Activated naive CD4-positive, alpha-beta T cell treated with anti-CD3 and anti-CD28 coated beads, Interleukin-2, amount 10 ng/mL, durations not matched to agents 7 days and 5 days (primary cell): ENCODE measurements at places on chromosomes 13 and 19.

- DNase-seq, result peak; percentile 90
Observed at GRCh38 chr19:12782424-12783290, 7.3 kb upstream of the HOOK2 start.

DNA sequence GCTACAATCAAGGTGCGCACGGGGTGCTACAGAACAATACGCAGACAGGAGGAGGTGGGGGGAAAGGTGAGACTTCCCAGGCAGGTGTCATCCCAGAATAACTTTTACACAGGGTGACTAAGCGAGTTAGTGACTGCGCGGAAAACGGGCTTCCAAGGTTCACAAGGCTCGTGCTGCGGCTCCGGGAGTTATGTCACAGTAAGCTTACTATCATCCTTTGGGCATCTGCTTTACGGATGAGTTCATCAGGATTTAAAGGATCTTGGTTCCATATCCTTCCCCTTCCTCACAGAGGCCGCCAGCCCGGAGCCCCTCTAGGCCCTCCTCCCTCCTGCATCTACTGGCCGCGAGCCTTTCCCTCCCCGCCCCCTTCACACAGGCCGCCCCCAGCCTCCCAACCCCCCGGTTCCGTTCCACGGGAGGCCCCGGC, 474 bp upstream of the IFT88 start:
- no peak for DNase-seq

DNA sequence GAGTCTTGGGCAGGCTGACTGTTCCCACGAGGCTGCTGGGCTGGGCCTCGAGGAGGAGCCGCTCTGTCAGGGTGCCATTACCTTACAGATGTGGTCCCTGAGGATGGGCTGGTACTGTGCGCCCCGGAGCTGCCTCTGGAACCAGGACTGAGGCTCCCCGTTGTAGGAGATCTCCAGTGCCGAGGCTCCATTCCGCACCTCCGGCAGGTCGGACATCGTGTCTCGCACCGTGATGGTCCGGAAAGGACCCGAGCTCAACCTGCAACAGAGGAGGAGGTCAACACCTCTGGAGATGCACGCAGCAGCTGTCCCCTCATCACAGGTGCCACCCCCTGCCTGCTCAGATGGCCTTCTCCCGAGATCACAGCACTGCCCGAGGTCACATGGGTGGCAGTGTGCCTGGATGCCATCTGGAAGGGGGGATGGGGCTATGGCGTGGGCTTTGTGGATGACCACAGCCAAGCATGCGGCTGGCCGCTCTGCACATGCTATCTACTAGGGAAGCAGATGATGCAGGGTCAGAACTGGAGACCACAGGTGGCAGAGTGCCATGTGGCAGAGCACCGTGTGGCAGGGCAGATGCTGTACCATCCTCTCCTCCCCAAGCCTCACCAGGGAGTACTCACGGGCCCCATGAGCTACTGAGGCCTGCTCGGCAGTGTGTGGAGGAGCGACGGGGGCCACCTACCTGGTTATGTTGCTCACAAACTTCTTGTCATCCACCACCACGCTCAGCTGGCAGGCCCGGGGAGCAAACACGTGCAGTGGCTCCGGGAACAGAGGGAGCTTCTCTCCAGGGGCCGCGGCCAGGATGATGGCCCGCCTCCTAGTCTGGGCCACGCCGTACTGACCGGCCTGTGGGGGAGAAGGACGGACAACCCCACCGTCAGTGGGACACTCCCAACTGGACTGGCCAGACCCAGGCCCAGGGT, 18.3 kb upstream of the EIF3G start:
- DNase-seq, result no peak

DNA sequence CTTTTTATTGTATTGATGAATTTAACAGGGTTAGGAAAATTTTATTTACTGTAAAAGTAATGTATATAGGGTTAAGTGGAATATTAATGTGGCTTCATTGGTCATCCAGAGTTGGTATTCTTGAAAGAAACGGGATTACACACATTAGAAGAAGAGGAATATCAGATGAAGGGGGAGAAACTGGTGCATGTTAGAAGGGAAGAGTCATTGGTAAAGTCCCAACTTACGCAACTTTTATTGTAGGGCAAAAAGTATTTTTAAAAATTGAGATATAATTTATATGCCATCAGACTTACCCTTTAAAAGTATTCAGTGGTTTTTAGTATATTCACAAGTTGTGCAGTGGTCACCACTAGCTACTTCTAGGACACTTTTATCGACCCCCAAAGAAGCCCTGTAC, 47.3 kb downstream of the DNAJC3 start:
- no peak for DNase-seq

GRCh38 chr19:18109341-18109732, 11.8 kb downstream of the MAST3 start:
- no peak for DNase-seq

DNA sequence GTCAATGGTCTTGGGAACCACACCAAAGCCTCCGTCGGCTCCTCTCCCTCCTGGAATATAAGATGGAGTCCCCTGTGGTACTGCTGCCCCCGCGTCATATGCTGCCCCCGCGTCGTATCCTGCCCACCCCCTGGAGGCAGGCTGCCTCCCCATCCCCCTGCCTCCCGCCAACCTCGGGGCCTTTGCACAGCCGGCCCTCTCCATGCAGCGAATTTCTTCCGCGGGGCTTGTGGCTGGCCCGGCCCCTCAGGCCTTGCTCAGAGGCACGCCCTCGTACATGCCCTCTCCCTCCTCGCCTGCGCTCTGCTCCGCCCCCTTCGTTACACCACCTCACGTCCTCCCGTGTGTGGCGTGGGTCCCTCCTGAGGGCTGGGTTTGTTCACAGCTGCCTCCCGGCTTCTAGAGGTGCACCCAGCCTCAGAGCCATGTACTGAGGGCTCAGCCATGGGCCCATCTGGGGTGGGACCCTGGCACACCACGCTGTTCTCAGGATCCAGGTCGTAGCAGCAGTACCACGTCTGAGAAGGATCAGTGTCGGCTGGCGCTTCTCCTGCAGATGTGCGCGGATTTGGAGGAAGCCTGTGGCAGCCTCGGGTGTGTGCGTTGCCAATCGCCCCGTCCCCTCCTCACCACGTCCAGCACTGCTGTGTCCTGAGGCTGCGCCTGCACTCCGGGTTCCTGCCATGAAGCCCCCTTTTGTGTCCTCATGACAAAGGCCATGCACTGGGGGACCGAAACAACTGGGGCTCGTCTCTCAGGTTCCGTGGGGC, 47.7 kb downstream of the MCF2L start:
- DNase-seq, result no peak

DNA sequence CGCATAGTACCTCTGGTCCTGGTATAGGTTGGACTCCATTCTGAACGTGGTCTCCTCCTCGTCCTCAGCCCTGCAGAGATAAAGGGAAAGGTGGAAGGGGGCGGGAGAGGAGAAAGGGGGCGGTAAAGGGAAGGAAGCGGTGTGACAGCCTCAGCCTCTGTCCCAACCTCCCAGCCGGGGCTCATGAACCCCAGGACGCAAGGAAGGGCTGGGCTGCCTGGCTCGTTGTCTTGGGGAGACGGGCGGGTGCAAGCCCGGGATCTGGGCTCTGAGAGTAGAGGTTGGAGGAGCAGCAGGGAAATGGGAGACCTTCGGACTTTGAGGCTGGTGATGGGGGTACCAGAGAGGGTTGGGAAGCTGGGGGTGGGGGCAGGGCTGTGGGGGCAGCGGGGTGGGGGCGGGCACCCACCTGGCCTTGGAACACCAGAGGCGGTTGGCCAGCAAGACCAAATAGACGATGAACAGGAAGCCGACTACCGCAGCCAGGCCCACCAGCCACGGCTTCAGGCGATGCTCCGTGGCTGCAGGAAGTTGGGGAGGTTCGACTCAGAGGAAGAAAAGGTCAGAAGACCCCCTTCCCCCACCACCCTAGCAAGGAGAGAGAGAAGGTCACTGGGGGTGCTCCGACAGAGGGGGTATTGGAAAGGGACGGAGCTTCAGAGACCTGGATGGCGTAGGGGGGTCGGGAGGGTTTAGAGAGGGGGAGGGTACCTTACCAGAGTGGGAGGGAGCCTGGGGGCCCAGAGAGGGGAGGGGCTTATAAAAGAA, 1.7 kb downstream of the SMIM24 start:
- DNase-seq, result peak; percentile 45

DNA sequence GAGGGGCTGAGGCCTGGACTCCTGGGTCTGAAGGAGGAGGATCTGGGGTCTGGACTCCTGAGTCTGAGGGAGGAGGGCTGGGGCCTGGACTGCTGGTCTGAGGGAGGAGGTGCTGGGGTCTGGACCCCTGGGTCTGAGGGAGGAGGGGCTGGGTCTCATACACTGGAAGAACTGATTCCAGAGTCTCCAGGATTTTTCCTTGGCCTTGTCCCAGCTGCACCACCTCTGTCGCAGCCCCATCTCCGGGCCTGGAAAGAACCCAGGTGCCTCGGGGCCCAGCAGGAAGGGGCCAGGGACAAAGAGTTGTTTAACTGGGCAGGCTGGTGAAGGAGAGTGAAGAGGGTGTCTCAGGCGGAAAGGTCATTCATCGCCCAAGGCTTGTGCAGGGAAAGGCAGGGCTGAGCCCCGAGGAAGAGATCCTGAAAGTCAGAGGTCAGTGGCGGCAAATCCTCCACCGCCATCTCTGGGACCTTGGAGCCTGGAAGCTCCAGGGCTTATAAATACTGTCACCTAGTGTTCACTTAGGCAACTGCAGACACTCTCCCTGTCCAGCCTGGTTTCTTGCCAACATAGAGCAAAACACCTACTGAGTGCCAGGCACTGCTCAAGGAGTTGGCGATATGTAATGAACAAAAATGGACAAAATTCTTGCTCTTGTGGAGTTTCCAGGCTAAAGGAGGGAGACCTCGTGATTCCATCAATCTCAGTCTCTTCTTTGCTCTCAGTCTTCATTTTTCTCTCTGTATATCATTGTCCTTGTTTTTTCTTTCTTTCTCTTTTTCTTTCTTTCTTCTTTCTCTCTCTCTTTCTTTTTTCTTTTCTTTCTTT, 4.4 kb upstream of the KCNN4 start:
- peak; percentile 65 for DNase-seq

DNA sequence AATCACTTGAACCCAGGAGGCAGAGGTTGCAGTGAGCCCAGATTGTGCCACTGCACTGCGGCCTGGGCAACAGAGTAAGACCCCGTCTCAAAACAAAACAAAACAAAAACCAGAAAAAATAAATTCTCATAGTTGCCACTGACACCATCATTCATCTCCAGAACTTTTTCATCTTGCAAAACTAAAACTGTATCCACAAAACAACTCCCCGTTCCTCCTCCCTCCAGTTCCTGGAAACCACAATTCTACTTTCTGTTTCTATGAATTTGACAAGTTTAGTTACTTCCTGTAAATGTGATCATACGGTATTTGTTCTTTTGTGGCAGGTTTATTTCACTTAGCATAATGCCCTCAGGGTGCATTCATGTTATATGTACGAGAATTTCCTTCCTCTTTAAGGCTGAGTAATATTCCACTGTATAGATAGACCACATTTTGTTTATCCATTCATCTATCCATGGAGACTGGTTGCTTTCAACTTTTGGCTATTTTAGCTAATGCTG, 13.2 kb upstream of the ADGRE5 start:
- peak; percentile 63 for DNase-seq

DNA sequence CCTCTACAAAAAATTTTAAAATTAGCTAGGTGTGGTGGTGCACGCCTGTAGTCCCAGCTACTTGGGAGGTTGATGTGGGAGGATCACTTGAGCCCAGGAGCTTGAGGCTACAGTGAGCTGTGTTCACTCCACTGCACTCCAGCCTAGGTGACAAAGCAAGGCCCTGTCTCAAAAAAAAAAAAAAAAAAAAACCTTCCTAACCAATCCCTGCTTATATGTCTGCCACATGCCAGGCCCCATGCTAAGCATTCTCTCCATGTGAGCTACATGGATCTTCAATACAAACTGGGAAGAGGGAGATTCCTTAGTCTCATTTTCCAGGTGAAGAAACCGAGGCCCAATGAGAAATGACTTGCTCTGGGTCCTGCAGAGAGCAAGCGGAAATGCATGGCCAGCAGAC, 2.3 kb upstream of the OVOL3 start:
- DNase-seq, result no peak

- peak; percentile 58 for DNase-seq
Observed at GRCh38 chr19:35509018-35509652, 4.3 kb downstream of the DMKN start.

GRCh38 chr19:17950310-17951156, 16.4 kb upstream of the KCNN1 start:
- DNase-seq, result peak; percentile 56

GRCh38 chr19:17302391-17303166, 646 bp downstream of the ABHD8 start:
- DNase-seq, result no peak

DNA sequence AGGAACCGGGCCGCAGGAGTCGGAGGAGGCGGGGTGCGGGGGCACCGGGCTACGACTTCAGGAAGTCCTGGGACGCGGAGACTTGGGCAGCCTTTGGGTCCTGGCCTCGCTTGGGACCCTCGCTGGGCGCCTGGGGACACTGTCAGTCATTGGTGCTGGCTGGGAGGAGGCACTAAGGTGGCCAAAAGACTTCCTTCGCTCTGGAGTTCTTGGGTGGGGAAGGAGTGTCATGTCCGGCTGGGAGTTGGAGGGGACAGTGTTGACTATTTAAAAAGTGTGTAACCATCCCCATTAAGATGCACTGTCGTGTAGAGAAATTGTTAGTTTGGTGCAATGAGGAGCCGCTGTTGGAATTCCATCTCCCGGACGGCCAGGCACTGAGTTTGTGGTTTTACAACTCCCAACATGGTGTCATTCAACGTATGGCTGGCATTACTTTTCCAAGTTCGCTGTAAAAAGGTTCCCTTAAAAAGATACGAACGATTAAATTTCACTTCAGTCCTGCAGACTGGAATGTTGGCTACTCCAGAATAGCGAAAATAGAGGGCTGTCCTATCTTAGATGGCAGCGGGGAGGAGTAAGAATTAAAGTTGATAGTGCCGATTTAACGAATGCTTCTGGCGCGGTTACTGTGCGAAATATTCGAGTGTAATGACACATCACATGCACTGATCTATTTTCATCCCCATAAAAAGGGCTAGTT, 776 bp downstream of the DNAJC3 start:
- DNase-seq, result no peak

DNA sequence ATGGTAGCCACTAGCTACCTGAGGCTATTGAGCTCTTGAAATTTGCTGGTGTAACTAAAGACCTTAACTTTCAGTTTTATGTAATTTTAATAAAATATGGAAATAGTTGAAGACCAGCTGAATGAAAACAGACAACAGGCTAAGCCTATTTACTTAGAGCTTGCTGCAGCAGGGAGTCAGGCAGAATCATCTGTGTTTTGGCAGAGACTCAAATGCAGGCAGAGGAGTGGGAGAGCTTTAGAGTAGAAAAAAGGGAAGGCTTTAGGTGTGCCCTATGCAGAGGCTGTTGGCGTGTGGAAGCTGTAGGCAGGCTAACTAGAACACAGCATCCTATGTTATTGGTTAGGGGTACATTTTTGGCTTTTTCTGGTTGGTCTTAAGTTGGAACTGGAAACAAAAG, 304.9 kb upstream of the NBEA start:
- no peak for DNase-seq

GRCh38 chr13:63999614-64000305, 2584.1 kb upstream of the PCDH20 start:
- DNase-seq, result no peak
